ENCODE measurements at places on chromosomes 12 and 14.

DNA sequence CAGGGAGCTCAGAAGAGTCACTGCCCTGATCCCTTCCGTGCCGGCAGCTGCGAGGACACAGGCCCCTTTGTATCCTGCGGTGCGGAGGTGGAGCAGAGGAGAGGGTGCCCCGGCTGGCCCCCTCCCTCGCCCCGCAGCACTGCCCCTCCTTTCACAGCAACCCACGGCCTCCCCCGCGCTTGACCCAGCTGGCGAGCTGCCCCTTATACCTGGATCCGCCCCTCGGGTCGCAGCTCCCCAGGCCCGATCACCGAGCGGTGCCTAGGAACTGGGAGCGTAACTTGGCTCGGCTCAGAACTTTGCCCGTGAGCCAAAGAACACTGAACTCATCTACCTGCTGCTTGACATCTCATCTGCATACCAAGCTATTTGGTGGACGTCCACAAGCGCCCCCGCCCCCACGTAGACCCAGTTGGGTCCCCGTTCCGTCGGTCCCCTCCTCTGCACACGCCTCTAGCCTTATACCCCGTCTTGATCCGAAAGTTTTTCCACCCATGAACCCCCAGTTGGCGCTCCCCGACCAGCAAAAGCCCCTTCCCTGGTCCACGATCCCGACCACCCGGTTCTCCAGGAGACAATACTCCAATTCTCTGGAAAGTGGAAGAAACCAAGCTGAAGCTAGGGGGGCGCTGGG is 697 bp upstream of the DNAJC14 start:
- DNase-seq = no peak

- DNase-seq = no peak
These were observed 160.2 kb upstream of the LMNTD1 start for GRCh38 chr12:25713264-25713663.

DNA sequence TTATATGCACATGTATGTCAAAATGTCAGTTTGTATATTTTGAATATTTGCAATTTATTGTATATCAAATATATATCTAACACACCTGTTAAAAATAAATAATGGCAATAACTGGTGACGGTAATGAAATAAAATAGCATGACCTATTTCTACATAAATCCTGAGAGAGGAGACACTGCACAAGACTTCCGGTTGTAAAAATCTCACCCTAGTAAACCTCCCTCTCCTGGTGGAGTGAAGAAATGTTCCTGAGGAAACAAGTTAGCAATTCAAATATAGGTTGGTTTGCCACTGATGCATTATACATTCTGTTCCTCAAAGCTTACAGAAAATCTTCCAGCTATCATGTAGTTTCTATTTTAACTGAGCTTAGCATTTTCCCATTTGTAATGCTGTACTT is 166.1 kb upstream of the SYT10 start:
- peak; percentile 32 for DNase-seq

GRCh38 chr12:51766067-51766676 is 82.3 kb downstream of the FIGNL2 start:
- DNase-seq = no peak

DNA sequence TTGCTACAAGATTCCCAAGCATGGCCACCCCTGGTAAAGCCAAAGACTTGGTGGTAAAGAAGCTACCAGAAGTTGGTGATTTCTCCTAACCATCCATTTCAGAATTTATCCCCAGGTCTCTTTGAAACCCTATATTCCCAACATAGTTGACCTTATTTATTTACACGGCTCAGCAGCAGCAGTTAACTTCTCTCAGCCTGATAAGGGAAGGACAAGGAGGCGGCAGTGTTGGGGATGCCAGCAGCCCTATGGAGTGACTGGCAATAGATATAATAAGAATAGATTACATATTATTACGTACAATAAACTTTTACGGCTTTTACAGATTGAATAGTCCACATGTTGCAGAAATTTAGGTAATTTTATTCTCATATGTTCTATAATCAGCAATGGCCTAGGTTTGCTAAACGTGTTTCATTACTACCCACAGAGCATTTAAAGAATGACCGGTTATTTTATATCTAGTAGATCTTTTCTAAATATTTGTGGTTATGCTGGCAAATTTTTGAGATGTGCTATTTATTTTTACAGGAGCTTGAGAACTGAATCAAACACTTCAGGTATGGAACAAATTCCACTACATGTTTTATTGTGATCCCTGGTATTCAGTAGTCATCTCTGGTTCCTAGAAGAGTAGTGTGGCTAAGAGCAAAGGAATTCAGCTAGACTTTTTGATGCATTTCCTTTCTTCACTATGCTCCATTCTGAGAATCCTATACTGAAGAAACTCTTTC is 19.8 kb upstream of the PALS1 start:
- no peak for DNase-seq
